ENCODE measurements at places on chromosomes 5 and 9.

DNA sequence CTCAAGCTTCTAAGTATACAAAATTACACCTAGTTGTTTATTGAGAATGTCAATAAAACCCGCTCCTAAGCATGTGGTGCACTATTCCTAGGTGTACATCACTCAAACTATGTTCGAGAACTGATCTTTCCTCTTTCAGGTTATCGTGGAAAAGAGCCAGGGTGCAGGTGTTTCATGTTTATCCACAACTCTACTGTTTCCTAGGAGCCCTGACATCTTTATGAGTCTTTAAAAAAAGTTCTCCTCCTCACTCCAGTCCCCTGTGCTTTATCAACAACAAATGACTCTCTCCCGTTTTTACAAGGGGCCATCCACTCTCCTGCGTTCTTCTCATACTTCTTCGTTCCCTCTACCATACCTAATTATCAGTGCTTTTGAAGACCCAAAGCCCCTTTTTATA lies 78.8 kb upstream of the NFIL3 start:
- no peak for DNase-seq

- DNase-seq, result peak; percentile 83
Observed at GRCh38 chr9:16267281-16268066, 603.0 kb downstream of the BNC2 start.

GRCh38 chr5:164336276-164336675 lies 830.9 kb downstream of the MAT2B start:
- DNase-seq, result no peak

DNA sequence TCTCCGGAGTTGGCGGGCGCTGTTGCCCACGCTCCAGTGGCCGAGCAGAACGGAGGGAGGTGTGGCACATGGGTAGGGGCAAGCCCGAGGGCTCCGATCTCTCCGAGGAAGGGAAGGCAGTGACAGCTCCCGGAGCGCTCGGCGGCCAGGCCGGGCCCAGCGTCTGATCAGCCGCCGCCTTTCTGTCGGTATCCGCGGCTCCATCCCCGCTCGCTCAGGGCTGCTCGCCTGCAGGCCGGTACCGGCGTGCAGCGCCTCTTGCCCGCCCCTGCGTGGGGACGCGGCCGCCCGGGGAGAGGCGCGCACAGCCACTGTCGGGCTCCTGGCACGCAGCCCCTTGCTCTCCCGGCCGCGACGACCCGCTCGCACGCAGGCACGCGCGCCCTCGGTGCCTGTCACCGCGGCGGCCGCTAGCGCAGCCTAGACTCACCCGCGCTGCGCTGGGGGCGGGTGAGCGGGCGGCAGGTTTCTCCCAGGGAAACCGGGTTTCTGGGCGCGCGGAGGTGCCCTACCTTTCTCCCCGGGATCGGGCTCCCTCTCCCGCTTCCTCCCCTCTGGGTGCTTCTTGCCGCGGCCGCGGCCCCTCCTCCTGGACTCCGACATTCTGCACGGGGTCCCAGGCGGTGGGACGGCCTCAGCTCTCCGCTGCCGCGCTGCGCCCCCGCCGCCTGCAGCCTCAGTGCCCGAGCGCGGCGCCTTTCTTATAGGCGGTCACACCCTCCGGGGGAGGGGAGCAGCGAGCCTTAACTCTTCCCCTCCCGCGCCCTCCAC lies 108.4 kb downstream of the PSD2 start:
- DNase-seq, result no peak

- DNase-seq, result peak; percentile 45
Observed at GRCh38 chr5:138024117-138024516, 8.8 kb downstream of the FAM13B start.

DNA sequence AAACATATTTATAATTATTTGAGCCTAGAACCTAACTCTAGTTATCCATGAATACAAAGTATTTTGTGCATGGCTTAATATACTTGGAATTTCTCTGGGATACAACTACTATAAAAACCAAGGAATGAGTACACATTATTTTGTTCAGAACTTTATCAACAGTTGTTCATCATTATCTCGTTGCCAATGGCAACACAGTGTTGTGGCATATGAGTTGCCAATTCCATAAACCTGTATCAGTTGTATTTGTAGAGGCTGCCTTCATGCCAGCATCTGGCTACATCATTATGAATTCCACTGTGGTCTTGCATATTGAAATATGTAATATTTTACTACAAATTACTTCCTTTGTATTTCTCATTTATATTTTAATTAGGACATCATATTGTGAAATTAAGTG lies 250.4 kb downstream of the FSTL4 start:
- DNase-seq, result no peak

- peak; percentile 51 for DNase-seq
Observed at GRCh38 chr5:168047043-168047668, 244.3 kb upstream of the WWC1 start.

DNA sequence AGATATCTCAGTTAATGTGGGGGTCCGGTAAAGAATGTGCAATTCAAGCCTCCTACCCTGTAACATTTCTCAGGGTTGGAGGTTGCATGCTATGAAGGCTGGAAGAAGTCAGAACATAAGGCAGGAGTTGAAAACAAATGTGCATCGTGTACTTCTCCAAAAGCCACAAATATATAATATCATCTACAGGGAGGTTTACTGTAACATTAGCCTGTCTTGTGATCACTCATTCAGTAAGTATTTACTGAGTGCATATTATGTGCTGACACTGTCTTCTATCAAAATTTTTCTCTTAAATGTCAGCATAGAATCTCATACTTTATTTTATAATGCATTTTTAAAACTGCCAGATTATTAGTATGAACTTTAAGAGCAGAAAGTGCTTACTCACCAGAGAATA lies 105.6 kb upstream of the ZNF366 start:
- DNase-seq, result peak; percentile 30

DNA sequence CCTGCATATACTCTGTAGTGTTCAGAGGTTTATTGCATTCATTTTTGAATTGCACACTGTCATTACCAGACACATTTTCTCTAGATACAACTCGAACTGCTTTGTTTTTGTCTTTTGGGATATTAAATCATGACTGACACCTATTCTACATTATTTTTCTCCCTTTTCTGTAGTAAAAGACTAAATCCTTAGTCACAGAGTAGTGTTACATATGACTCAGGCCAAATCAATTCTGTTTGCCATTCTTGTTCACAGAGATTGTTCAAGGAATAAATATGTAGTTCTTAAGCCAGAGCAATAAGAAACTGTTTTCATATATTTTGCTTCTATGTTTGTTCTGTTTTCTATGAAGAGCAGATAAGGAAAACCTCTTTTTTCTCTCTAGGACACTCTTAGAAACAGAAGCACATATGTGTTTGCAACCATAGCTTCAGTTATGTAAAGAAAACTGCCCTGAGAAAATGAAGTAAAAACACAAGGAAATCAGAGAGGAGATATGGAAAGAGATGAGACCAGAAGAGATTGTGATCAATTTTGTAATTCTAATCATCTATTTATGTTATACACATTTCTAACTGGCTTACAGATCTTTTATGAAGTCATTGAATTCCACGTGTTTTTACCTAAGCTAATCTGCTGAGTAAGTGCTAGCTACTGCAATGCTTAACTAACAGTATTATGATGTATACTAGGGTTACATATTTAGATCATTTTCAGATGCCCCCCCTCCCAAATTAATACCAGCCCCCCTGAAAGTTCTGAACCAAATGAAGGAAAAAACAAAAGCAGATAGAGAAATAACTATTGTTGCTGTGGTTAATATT lies 1995.6 kb upstream of the CDH6 start:
- DNase-seq, result no peak

GRCh38 chr9:112091810-112092209 lies 83.3 kb downstream of the SUSD1 start:
- peak; percentile 17 for DNase-seq

GRCh38 chr9:27442464-27442863 lies 81.6 kb upstream of the IFNK start:
- no peak for DNase-seq

- no peak for DNase-seq
Observed at GRCh38 chr5:143151056-143151700, 252.3 kb downstream of the NR3C1 start.

DNA sequence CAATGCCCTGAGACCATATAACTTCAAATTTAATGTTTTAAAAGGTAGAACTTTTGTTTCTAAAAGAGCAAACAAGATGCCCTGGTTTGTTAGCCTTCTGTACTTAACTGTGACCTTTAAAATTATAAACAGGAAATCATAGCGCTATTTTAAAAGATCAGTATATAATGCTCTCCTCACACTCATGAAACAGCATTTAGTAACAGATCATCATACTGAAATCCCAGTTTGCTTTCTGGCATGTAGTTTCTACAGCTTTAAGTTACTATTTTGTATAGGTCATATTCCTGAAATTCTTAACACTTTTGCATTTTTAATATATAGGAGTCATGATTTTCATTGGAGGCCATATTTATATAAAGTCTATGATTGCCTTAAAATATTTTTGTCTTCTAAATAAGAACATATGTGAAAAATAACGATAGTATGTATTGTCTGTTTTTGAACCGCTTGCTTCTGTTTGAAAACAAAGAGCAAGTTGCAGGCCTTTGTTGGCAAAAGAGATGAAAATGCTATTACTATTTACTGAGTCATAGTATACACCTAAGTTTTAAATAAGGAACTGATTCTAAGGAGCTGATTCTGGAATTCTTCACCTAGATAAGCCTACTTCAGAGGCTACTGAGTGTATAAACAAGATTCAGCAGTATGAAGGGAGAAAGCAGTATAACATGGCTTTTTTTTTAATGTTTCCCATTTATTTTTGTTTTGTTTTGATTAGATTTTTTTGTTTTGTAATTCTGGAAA lies 20.5 kb downstream of the SRFBP1 start:
- DNase-seq, result peak; percentile 24

DNA sequence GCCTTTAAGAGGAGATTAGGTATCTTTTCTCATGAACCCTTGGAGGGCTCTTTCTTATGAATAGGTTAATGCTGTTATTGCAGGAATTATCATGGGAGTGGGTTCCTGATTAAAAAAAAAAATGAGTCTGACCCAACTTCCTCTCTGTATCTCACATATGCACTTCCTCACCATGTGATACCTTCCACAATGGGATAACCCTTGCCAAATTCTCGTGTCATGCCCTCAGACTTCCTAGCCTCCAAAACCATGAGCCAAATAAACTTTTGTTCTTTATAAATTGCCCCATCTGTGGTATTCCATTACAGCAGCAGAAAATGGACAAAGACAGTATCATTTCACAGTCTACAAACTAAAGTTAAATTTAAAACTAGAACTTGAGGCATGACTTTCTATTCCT lies 1.0 kb downstream of the OR1B1 start:
- no peak for DNase-seq

DNA sequence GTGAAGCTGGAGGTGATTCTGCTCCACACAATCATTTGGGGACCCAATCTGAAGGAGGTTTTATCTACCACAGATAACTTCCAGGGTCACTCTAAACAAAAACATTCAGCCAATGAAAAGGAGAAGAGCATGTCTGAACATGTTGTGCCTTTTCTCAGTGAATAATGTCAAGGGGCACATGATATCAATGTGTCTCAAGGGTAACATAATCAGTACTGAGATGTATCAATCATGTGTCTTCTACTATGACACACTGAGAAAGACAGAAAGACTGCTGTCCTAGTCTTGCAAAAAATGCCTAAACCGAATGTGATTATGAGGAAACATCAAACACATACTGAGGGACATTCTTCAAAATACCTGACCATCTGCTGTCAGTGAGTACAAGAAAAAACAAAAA lies 25.4 kb upstream of the RASA1 start:
- DNase-seq, result no peak

GRCh38 chr9:6367128-6367890 lies 39.1 kb downstream of the TPD52L3 start:
- no peak for DNase-seq

DNA sequence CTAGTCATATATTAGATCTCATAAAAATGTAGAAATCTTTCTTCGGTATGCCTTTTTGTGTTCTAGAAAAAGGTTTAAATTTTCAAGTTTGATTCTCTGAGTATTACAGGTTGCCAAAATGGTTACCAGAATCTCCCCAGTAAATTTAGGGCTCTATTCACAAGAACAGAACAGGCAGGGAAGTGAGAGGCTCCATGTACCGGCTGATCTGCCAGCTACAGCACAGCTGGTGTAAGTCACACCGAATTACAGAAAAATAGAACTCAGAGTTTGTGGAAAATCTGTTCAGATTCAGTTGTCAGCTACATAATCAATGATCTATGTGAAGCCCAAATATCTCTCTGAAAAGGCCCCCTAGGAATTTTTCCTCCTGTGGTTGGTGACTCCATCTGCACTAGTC lies 10.5 kb downstream of the FAM81B start:
- no peak for DNase-seq

DNA sequence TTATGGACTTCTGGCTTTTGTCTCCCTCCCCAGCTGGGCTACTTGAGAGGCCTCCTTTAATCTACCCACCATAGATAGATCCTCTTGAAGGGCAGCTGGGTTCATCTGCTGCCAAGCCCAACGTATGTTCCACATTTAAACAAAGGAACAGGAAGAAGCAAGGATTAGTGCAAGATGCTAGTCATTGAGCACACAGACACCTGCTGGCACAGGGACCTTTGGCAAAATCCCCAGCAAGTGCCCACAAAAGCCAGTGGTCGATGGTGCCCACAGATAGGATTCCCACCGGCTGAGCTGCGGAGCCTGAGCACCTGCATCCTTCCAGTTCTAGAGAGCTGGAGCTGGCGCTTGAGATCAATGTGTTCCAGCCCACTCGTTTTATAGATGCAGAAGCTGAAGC lies 57.7 kb upstream of the SHB start:
- DNase-seq, result no peak

DNA sequence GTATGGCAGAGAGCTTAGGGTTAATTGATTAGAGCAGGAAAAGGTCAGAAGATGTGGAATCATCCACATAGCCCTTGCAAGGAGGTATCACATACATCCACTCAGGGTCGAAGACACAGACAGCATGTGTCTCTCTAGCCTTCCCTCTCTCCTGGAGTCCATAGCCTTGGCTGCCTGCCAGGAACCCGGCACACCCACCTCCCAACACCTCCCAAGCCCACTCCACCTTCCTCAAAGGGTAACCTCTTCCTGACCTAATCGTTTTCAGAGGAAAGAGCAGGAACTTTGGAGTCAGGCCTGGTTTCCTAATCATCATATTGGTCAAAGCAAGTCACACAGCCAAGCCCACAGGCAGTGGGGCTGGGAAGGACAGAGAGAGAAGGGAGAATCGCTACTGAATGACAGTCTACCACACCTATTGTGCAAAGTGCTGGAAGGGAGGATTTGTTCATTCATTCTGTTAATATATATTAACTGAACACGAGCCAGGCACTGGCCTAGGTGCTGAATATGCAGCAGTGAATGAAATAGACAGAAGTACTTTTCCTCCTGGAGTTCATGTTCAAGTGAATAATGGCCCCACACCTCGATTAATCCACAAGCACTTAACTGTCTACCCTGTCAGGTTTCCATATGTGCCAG lies 107.8 kb downstream of the KCNIP1 start:
- DNase-seq, result no peak

GRCh38 chr5:172892713-172893112 lies 58.7 kb downstream of the ERGIC1 start:
- no peak for DNase-seq

GRCh38 chr5:124480022-124480421 lies 266.4 kb downstream of the ZNF608 start:
- no peak for DNase-seq

DNA sequence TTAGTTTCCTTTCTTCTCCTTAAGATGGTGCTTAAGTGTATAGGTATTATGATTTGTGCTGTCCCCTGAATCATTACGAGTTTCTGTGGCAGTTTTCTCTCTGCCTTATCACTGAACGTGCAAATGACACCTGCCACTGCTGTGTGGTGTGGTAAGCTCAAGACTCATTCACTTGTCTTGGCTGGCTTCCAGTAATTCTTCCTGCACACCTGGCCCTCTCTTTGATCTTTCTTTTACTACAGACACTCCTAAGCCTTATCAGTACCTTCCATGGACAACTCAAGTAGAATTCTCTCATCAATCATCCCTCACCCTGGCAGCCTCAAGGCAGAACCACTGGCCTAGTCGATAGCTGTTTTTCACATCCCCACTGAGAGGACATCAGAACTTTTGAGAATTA lies 82.6 kb upstream of the ADAMTS19 start:
- DNase-seq, result no peak

Measured in fibroblast of mammary gland (primary cell).